ENCODE measurements at places on chromosomes 7 and 10. TPM values are rescaled to one million over a fixed set of nuclear protein-coding genes. Genes with fewer than 3 reads are reported as not detected.

The LRRC61 gene
- 25.8 TPM for total RNA-seq

GRCh38 chr7:102895602-102896001, 17.2 kb upstream of the LRRC17 start:
- DNase-seq: no peak

DNA sequence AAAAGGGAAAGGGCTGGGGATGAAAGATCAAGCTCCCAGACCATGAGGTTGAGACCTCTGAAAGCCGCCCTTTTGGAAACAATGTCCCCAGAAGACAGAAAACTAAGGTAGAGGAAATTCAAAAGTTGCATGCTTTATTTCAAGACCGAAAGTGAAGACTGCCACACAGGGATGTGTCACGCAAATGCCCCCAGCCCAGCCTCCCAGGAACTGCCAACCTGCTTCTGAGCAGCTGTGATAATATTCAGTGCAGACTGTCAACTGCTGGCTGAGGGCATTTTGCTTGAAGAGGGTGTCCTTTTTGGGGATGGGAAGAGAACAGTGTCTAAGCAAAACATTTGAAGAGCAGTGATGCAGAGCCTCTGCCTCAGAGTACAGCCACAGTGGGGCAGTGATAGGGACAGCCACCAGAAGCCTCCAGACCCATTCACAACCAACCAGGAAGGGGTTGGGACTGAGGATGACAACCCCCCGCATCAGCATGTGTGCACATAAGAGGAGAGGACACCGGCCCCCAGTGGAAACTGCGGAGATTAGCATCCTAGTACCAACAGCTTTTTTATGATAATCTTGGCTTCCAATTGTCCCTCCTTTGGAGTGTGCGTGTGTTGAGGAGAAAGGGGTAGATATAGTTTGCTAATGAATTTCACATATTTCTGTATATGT, 34.7 kb upstream of the NFE2L3 start:
- DNase-seq: no peak

The PTF1A gene
- not detected for total RNA-seq

The KCP gene
- not detected for total RNA-seq

- no peak for DNase-seq
Observed at GRCh38 chr10:93154531-93154930, 80.8 kb downstream of the CYP26A1 start.

DNA sequence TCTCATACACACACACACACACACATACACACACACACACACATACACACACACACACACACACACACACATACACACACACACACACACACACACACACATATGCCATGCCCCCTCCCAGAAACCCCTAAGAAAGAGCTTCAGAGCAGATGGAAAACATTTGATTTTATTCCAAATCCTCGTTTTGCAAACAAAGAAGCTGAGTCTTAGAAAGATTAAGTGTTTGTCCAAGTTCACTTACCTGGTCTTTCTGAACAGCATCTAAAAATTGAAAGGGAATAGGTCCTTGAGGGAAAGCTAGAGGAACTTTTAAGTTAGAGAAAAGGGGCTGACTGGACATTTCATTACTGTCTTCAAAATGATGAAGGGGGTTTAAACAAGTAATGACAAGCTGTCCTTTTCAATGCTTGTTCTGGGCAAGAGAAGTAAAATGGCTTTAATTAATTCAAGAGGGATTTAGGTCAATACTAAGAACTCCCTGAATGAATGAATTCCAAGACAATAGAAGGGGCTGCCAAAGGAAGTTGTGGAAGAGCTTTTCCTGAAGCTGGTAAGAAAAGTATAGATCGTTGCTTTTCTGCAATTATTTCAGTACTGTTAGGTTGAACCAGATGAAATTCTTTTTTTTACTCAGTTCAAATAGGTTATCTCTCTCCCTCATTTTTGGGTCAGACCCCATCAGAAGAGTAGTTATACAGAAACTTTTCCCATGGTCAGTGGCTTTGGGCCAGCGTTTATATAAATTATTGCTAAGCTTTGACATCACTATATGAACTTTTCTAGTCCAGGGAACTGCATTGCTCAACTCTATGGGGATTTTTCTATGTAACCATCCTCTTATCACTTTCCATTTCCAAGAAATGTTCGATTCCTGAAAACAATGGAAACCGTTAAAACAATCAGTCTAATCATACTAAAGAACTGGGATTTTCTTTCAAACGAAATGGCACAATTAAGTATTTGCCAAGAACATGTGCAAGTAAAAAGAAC, 261.4 kb downstream of the MTERF1 start:
- DNase-seq: no peak

DNA sequence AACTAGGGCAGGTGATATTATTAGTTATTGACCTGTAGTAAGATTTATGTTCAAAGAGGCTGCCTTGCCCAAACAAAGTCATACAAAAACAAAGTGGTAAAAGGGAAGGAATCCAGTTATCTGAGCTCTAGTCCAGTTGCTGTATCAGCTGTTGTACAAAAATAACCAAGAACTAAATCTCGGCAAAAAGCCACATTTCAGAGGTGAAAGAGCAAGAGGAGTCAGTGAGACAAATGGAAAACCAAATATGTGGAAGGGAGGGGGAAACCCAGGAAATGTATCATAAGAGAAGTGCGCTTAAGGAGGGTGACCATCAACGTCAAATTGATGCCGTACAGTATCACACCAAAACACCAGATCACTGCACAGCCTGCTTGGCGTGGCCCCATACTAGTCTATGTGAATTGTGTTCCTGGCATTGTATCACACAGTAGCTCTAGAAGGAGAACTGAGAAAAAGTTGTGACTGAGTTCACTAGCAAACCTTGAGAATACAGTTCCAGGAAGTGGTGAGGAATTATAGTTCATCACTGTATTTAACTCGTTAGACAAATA, 6.4 kb downstream of the AGBL3 start:
- no peak for DNase-seq

The MRPS16 gene
- total RNA-seq: 152 TPM

The RAMP3 gene
- 0.14 TPM for total RNA-seq

The GIMAP7 gene
- 24.1 TPM for total RNA-seq

- no peak for DNase-seq
Observed at GRCh38 chr10:112634096-112634830, 187.2 kb downstream of the VTI1A start.

DNA sequence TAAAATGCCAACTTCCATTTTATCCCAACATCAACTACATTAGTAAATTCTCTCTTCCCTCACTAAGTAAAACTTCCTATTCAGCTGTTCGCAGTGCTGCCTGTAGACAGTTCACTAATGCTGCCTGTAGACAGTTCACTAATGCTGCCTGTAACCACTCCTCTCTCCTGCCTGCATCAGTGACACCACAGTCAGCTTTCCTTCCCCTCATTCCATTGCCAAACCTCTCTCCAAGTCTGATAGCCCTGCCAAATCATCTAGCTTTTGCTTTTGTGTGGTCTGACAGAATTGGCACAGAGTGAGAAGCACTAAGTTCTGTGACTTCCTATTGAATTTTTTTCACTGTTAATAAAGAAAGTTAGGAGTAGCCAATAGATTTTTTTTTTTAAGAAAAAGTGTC, 43.0 kb upstream of the MACC1 start:
- no peak for DNase-seq

DNA sequence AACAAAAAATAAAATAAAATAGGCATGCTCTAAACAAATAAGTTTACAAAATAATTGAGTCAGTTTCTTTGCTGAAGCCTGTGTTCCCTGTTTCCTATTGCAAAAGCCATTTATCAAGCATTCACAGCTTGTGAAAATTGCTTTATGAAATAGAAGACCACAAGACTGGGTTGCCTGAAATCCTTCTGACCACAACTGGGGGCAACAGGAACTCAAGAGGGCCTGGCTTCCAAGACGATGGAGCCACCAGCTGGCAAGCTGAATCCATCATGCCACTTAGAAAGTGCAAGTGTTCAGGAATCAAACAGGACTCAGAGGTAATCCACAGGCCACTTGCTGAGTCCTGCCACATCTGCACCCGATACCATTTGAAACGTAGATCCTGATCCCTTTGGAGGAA, 752 bp upstream of the ABCA13 start:
- DNase-seq: no peak

GRCh38 chr10:121519411-121519810, 78.8 kb downstream of the FGFR2 start:
- no peak for DNase-seq

The ZNF727 gene
- 0.18 TPM for total RNA-seq

DNA sequence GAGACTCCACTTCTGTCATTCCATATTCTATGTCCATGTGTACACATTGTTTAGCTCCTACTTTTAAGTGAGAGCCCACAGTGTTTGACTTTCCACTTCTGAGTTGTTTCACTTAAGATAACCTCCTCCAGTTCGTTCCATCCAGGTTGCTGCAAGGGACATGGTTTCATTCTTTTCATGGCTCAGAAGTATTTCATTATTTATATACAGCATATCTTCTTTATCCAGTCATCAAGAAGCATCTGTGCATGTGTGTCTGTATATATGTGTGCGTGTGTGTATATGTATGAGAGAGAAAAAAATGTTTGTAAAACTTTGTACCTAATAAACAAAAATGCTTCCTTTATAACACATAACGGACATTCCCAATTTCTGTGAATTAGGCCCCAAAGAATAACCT, 6.2 kb downstream of the SEC61A2 start:
- DNase-seq: no peak

The OR2A42 gene
- 0.09 TPM for total RNA-seq

DNA sequence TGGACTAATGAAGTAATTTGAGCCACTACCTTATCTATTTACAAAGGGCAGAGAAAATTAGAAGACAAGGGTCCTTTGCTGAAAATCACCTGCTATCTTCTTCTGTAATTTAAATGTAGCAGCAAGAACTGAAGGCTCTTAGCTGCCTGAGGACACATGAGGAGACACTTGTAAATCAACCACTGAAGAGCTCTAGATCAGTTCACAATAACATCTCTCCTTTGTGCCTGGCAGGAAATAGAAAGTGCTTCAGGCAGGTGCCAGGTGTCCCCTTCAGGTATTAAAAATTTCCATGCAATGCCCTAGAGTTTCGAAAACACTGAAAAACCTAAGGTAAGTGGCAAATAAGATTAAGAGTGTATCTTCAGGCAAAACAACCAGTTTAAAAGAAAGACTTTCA, 474.6 kb downstream of the GRM8 start:
- no peak for DNase-seq

GRCh38 chr7:35454575-35455385, 200.9 kb upstream of the TBX20 start:
- no peak for DNase-seq

The DBNL gene
- 131 TPM for total RNA-seq

The SLC39A12 gene
- total RNA-seq: not detected
